ENCODE measurements at places on chromosomes 16 and 17.
A peak's percentile ranks its signal among the peaks of the same experiment; 100 is the strongest.

DNA sequence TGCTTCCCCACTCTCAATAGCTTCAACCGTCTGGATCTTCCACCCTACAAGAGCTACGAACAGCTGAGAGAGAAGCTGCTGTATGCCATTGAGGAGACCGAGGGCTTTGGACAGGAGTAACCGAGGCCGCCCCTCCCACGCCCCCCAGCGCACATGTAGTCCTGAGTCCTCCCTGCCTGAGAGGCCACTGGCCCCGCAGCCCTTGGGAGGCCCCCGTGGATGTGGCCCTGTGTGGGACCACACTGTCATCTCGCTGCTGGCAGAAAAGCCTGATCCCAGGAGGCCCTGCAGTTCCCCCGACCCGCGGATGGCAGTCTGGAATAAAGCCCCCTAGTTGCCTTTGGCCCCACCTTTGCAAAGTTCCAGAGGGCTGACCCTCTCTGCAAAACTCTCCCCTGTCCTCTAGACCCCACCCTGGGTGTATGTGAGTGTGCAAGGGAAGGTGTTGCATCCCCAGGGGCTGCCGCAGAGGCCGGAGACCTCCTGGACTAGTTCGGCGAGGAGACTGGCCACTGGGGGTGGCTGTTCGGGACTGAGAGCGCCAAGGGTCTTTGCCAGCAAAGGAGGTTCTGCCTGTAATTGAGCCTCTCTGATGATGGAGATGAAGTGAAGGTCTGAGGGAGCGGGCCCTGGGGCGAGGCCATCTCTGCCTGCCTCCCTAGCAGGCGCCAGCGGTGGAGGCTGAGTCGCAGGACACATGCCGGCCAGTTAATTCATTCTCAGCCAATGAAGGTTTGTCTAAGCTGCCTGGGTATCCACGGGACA is 11.1 kb upstream of the CLEC18A start:
- no peak for DNase-seq

GRCh38 chr17:10087355-10087754 is 111.1 kb downstream of the GAS7 start:
- DNase-seq, result no peak

- DNase-seq, result no peak
These were observed 40.2 kb downstream of the GRB2 start for GRCh38 chr17:75365009-75365930.

GRCh38 chr17:17149520-17150447 is 56.3 kb downstream of the PLD6 start:
- no peak for DNase-seq

- no peak for DNase-seq
These were observed 71.5 kb upstream of the NKD1 start for GRCh38 chr16:50476486-50477255.

- no peak for DNase-seq
These were observed 861 bp downstream of the RAB11FIP3 start for GRCh38 chr16:426115-426905.

DNA sequence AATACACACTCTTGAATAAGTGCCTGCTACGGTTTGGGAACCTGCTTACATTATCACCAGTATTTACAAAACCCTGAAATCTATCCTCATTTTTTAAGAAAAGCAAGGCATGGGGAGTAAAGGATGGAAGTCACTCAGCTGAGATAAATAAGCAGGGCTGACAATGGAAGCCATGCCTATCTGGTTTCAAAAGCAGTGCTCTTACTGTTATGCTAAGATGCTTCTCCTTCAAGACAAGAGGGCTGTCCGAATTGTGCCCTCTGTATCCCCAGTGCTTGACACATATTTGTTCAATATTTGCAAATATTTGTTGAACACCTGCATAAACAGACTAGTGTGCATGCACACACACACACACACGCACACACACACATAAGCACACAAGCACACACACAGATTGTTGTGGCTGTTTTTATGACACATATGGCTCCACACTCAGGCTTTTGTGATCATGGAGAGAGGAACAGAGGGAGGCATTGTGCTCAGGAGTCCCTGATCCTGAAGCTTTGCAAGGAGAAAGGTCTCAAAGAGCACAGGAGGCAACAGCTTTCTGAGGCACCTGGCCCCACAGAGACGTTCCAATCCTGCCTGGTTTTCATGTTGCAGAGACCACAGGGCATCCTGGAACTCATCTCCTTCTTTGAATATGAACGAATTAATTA is 401.6 kb upstream of the CDH11 start:
- DNase-seq, result no peak

DNA sequence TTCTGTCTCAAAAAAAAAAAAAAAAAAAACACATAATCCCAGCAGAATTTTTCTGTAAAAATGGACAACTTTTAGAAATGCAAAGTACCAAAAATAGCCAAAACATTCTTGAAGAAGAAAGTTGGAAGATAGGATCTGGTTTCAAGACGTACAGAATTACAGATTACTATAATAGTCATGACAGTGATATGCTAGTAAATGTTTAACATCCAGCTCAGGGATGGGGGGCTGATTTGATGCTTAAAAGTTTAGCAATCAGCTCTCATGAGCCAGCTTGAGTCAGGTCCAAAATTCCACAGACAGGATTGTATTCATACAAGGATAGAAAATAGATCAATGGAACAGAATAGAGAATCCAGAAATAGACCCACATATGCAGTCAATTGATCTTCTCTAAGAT is 100.5 kb downstream of the CYB561 start:
- DNase-seq, result no peak

DNA sequence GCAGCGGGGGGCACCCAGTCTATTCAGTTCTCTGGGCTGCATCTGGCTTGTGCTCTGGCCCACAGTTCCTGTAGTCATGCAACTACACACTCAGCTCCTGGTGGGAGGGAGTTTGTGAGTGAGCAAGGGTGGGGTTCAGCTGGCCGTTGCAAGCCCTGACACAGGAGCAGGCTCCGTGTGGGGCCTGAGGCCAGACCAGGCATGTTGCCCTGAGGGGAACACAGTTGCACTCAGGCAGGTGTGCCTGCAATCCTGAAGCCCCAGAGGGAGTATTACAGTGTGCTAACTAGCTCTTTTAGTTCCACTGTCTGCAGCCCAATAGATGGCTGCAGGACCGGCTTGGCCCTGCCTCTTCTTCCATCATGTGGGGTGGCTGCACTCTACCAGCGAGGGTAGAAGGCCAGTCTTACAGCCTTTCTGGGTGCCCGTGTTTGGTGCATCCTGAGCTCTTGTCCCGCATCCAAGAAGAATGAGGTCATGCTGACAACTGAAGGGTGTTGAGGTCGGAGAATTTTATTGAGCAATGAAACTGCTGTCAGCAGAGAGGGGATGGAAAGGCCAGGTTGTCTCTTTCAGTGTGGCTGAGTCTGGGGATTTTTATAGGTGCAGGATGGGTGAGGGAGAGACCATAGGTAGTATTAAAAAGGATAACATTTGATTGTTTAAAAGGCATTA is 49.9 kb upstream of the ELAC2 start:
- DNase-seq, result no peak

- DNase-seq, result no peak
These were observed 24.9 kb downstream of the BAHCC1 start for GRCh38 chr17:81419886-81420768.

DNA sequence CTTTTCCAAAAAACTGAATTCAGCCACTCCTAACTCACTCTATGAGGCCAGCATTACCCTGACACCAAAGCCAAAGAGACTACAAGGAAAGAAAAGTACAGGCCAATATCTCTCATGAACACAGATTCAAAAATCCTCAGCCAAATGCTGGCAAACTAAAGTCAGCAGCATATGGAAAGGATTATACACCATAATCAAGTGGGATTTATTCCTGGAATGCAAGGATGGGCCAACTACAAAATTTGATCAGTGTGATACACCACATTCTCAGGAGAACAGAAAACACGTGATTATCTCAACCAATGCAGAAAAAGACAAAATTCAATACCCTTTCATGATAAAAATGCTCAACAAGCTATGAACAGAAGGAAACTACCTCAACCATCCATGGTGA is 7.7 kb upstream of the AATK start:
- DNase-seq, result no peak

GRCh38 chr17:78474614-78475146 is 96.2 kb downstream of the PGS1 start:
- DNase-seq, result no peak

DNA sequence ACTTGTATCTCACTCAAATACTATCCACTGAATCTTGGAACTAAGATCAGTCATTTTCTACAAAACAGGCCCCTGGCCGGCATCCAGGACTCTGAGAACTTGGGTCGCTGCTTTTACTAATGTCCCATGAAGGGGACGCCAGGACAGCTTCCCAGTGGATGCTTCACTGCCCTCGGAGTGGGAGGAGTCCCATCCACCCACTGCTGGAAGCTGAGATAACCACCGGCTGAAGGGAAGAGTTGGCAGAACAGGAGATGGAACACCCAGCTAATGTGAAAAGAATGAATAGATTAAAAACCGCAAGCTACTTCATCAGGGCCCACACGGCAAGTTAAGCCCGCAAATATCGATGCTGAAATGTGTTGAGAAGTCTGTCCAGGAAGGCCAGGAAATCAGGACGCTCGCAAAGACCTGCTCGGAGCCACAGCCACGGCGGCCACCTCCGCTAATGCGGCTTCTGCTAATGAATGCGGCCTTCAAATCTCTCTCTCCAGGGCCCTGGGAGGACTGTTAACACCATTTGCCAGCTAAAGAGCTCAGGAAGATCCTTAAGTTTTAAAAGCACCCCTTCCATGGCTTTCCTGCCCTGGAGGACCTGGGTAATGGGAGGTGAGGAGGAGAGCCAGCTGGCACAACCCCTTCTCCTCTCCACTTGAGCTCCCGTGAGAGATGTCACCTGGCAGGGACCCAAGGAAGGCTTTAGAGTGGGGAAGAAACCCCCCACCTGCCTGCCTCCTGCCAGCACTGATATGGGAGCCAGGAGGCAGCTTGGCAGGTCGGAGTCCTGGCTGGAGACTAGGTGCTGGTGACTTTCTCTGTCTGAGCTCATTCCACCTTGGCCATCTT is 226.6 kb upstream of the RPL38 start:
- no peak for DNase-seq

DNA sequence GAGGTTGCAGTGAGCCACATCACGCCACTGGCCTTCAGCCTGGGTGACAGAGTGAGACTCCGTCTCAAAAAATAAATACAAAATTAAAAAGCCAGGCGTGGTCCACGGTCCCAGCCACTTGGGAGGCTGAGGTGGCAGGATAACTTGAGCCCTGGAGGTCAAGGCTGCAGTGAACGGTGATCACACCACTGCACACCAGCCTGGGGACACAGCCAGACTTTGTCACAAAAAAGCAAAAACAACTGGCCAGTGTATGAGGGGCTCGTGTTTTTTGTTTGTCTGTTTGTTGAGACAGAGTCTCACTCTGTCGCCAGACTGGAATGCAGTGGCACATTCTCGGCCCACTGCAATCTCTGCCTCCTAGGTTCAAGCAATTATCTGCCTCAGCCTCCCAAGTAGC is 1.2 kb upstream of the UBB start:
- no peak for DNase-seq

- DNase-seq, result no peak
These were observed 29.3 kb downstream of the TK2 start for GRCh38 chr16:66520406-66521170.

GRCh38 chr17:75652341-75652740 is 14.6 kb downstream of the RECQL5 start:
- DNase-seq, result peak; percentile 22

DNA sequence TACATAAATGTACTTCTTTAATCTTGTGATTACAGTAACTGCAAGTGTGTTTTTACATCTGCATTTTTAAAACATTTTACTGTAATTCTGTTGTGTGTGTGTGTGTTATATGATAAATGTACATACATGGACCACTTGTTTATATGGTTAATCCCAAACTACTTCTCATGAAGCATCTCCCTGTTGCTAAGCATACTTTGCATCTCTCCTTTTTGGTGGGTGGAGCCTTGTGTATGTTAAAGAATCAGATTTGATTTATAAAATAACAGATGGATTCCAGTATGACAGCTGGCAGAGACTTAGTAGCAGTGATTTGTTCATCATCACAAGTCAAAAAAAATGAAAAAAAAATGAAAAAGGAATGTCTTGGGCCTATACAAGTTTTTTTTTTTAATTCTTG is 56.0 kb upstream of the RHBDL3 start:
- no peak for DNase-seq

- DNase-seq, result peak; percentile 83
These were observed 1.5 kb upstream of the BAIAP3 start for GRCh38 chr16:1331712-1332617.

- peak; percentile 41 for DNase-seq
These were observed at the start of gene HSD11B2 for GRCh38 chr16:67430977-67431774. Gene HSD11B2 (plus strand): TSS chr16:67431121. CDS start chr16:67431249, 128 bp downstream.

- DNase-seq, result no peak
These were observed 8.4 kb downstream of the FSCN2 start for GRCh38 chr17:81536299-81537290.

GRCh38 chr17:8164815-8165131 is 2.0 kb upstream of the VAMP2 start:
- DNase-seq, result no peak

All from breast epithelium (tissue), 4 donors.